ENCODE measurements at places on chromosomes 4 and X. TPM values are rescaled to one million over a fixed set of nuclear protein-coding genes. Genes with fewer than 3 reads are reported as not detected.

DNA sequence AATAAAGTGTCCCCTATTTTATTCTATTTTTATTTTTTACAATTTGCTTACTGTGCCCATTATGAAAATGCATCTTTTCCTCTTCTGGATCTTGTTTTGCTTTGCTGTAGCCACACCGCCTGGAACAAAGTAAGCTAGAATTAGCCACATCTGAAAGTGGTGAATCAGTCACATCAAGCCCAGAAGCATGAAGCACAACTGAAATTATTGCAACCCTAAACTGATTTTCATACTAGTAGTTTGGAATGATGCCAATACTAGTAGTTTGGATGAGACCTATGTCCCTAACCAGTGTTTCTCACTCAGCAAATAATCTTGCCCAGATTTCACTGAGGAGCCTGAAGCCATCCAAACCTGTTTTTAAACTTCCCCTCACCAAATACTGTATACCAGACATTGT, 303.0 kb downstream of the EPHA5 start:
- no peak overlapping the region for H3K4me3 ChIP-seq
- H3K4me1 ChIP-seq = no peaks in the 10 kb centered on the region
- no peaks in the 10 kb centered on the region for H3K36me3 ChIP-seq
- no peak overlapping the region for H3K27ac ChIP-seq

GRCh38 chr4:108877821-108878220, 115.0 kb upstream of the ETNPPL start:
- DNase-seq = no peak
- no peaks in the 10 kb centered on the region for H3K36me3 ChIP-seq
- H3K27me3 ChIP-seq = no peaks in the 10 kb centered on the region
- H3K27ac ChIP-seq = no peak overlapping the region
- no peaks in the 10 kb centered on the region for H3K4me1 ChIP-seq
- no peak overlapping the region for H3K4me3 ChIP-seq

- no peak overlapping the region for H3K4me3 ChIP-seq
- no peak overlapping the region for H3K27ac ChIP-seq
- no peaks in the 10 kb centered on the region for H3K27me3 ChIP-seq
- no peaks in the 10 kb centered on the region for H3K4me1 ChIP-seq
- H3K36me3 ChIP-seq = no peaks in the 10 kb centered on the region
- DNase-seq = no peak
These were observed 65.1 kb downstream of the LHFPL1 start for GRCh38 chrX:112614640-112615039.

DNA sequence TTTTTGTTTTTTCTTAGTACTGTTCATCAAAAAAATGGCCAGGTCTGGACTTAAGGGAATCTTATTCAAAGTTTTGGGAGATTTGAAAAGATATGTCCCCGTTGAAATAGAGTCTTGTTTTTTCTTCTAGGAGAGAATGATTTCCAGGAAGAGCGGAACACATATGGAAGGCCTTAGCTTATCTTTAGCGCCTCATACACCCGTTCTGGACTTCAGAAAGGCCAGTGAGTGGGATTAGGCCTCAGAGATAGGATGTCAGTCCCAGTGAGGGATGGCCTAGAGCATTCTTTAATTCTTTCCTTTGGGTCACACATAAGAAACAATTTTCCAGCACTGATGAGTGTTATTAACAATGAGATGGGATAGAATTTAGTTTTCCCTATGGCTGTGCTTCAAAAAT, 54.5 kb upstream of the HAND2 start:
- no peaks in the 10 kb centered on the region for H3K36me3 ChIP-seq
- no peak overlapping the region for H3K4me3 ChIP-seq
- no peaks in the 10 kb centered on the region for H3K4me1 ChIP-seq
- no peak for DNase-seq
- no peaks in the 10 kb centered on the region for H3K27me3 ChIP-seq
- no peak overlapping the region for H3K27ac ChIP-seq

GRCh38 chrX:38881727-38882126, 80.5 kb downstream of the MID1IP1 start:
- no peak for DNase-seq
- no peak overlapping the region for H3K4me3 ChIP-seq
- H3K36me3 ChIP-seq = no peaks in the 10 kb centered on the region
- H3K27me3 ChIP-seq = no peaks in the 10 kb centered on the region
- H3K27ac ChIP-seq = no peak overlapping the region

GRCh38 chr4:55545151-55545550, 1.6 kb downstream of the CLOCK start:
- no peaks in the 10 kb centered on the region for H3K27me3 ChIP-seq
- H3K4me1 ChIP-seq = no peaks in the 10 kb centered on the region
- peak overlapping the region; percentile 99 for H3K27ac ChIP-seq
- peak overlapping the region; percentile 78 for H3K4me3 ChIP-seq
- no peak for DNase-seq

DNA sequence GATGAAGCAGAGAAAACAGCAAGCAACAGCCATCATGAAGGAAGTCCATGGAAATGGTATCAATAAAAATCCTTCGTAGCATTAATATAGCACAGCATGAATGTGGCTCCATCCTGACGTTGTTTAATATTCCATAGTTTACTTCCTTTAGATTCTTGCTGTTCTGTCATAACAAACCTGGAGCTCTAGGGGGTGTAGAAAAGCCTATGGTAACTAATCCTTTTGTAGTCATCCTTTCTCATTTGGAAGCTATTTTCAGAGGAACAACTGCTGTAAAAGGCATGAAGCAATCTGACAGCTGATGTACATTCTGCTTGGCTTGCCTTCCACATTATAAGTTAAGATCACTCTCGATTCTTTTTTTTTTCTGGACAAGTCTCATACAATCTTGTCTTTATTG, 914 bp downstream of the MYOZ2 start:
- no peaks in the 10 kb centered on the region for H3K4me1 ChIP-seq
- no peaks in the 10 kb centered on the region for H3K27me3 ChIP-seq
- no peak for DNase-seq
- no peaks in the 10 kb centered on the region for H3K36me3 ChIP-seq
- no peak overlapping the region for H3K27ac ChIP-seq

GRCh38 chrX:49003696-49004095, 1.6 kb upstream of the GRIPAP1 start:
- H3K27me3 ChIP-seq = no peaks in the 10 kb centered on the region
- no peak overlapping the region for H3K4me3 ChIP-seq
- no peak overlapping the region for H3K27ac ChIP-seq

- no peak overlapping the region for H3K4me3 ChIP-seq
- peaks cover 2% of the 10 kb centered on the region for H3K4me1 ChIP-seq
- no peaks in the 10 kb centered on the region for H3K27me3 ChIP-seq
- H3K36me3 ChIP-seq = no peaks in the 10 kb centered on the region
- DNase-seq = no peak
- no peak overlapping the region for H3K27ac ChIP-seq
These were observed 64.6 kb upstream of the ENPP6 start for GRCh38 chr4:184282251-184282713.

DNA sequence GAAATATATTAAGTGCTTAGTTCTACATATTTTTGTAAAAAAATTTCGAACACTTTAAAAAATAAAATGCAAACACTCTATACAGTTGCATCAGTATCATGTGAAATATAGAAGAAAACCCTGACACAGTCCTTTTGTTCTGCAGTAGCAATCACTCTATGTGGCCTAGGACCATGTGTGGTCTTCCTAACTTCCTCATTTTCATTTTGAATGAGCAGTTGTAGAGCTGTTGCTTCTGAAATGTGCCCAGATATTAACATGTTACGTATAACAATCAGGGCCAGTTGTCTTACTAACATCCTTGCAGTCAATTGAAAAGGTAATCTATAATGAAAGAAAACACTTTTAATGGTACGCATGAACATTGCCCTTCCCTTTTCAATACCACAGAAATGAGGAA, 107.9 kb downstream of the ZNF827 start:
- no peaks in the 10 kb centered on the region for H3K36me3 ChIP-seq
- H3K4me1 ChIP-seq = no peaks in the 10 kb centered on the region
- no peaks in the 10 kb centered on the region for H3K27me3 ChIP-seq
- H3K4me3 ChIP-seq = no peak overlapping the region
- DNase-seq = no peak

GRCh38 chrX:148363471-148364235, 136.8 kb upstream of the AFF2 start:
- no peak overlapping the region for H3K27ac ChIP-seq
- no peak for DNase-seq
- H3K4me1 ChIP-seq = no peaks in the 10 kb centered on the region
- no peaks in the 10 kb centered on the region for H3K27me3 ChIP-seq

DNA sequence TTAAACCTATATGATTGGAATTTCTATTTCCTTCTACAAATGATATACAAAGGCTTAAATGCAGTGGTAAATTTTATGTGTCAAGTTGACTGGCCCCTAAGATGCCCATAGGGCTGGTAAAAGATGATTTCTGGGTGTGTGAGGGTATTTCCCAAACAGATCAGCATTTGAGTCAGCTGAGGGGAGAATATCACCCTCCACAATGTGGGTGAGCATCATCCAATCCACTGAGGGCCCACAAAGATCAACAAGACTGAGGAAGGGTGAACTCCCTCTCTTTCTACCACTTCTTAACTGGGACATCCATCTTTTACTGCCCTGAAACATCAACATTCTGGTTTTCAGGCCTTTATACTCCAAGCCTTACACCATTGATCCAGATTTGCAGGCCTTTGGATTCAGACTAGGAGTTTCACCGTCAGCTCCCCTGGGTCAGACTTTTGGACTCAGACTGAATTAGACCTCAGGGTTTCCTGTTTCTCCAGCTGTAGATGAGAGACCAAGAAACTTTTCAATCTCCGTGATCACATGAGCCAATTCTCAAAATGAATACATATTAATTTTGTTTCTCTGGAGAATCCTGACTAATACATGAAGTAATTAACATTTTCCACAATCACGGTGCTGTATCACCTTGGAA, 1020.7 kb upstream of the SLIT2 start:
- H3K27ac ChIP-seq = no peak overlapping the region
- H3K27me3 ChIP-seq = no peaks in the 10 kb centered on the region
- no peak overlapping the region for H3K4me3 ChIP-seq
- no peak for DNase-seq
- no peaks in the 10 kb centered on the region for H3K4me1 ChIP-seq
- no peaks in the 10 kb centered on the region for H3K36me3 ChIP-seq

DNA sequence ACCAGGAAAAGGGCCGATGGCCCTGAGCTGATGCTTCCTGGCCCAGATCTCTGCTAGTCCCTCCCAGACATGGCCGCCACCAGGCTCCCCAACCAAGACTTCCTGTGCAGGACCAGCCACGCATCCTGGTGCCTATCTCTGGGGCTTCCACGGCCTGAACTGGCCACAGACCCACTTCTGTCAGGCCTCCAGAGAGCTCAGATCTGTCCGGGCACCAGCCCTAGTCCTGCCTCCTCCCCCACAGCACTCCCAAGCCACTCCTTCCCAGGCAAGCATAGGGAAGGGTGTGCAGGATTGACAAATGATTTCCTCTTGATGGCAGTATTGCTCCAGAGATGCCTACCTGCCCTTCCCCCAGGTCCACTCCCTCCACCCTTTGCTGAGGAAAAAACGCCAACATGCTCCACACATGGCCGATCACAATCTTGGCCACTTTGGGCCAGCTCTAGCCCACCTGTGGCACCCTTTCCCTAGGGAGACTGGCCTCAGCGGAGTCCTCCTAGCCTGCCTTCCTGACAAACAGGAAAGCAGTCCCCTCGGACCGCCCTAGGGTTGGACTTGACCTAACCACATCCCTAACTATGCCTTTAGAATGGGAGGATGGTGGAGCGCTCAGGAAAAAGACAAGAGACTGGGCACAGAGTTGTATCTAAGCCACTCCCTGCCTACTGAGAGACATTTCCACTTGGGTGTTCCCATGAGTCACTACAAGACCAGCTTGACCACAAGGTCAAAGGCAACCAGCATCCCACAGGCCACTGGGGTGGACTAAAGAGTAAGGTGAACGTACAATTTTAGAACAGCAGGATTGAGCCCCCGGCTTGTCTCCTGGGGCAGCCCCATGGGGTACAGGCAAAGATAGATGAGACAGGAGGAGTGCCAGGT, 277.5 kb upstream of the AGTR2 start:
- no peaks in the 10 kb centered on the region for H3K27me3 ChIP-seq
- no peak overlapping the region for H3K27ac ChIP-seq
- H3K36me3 ChIP-seq = no peaks in the 10 kb centered on the region
- peak; percentile 76 for DNase-seq
- no peaks in the 10 kb centered on the region for H3K4me1 ChIP-seq

- H3K27ac ChIP-seq = no peak overlapping the region
- H3K36me3 ChIP-seq = no peaks in the 10 kb centered on the region
- DNase-seq = no peak
- H3K4me3 ChIP-seq = no peak overlapping the region
- H3K27me3 ChIP-seq = no peaks in the 10 kb centered on the region
These were observed 114.8 kb upstream of the VAMP7 start for GRCh38 chrX:155766321-155766720.

Gene GLRB
- polyA plus RNA-seq = 0.71 TPM

Gene AFP
- polyA plus RNA-seq = 0.17 TPM

Gene SOX3
- 0.04 TPM for polyA plus RNA-seq

Gene GRIA3
- 4.2 TPM for polyA plus RNA-seq

Gene FAM47B
- not detected for polyA plus RNA-seq

Gene ADGRA3
- 13.1 TPM for polyA plus RNA-seq

Gene PCYT1B
- polyA plus RNA-seq = 2.0 TPM

Gene YIPF7
- polyA plus RNA-seq = not detected

Gene PNMA5
- polyA plus RNA-seq = 0.02 TPM

Gene GPR34
- polyA plus RNA-seq = 3.5 TPM

Gene APLN
- polyA plus RNA-seq = 3.6 TPM

Gene PLAC8
- 3.5 TPM for polyA plus RNA-seq

Measured in ovary (tissue), 10 donors.